AG08395 (cell line): ENCODE measurements at places on chromosomes 7 and 10.

GRCh38 chr7:27704422-27705199 lies 35.4 kb upstream of the TAX1BP1 start:
- DNase-seq, result no peak

GRCh38 chr7:150586785-150587152 lies 19.6 kb downstream of the GIMAP4 start:
- DNase-seq, result no peak

GRCh38 chr7:117803476-117803875 lies 69.8 kb downstream of the CTTNBP2 start:
- DNase-seq, result no peak

DNA sequence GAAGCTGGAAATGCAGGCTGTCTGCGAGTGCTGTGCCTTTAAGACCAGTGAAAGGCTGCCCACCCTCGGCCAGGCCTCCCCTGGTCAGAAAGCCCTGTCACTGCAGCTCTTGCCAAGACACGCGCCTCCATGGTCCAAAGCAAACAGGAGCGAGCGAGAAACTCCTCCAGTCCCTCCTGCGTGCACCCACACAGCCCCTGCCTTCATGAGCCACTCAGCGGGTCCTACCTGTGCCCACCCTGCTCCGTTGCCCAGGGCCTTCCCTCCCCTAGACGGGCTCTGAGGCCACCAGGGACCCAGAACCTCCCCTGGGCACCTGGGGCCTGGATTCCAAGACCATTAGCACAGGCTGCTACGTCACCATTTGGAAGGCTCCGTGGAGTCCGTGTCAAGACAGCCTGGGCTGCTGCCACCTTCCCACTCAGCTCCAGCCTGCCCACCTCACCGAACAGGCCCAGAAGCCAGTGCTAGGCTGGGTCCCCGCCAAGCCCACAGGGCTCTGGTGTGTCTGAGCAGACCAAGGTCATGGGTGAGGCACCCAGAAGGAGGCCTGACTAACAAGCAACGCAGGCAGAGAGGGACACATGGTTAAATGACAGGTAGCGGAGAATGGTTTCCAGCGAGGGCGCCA lies 144.5 kb downstream of the NEURL1 start:
- peak; percentile 83 for DNase-seq

DNA sequence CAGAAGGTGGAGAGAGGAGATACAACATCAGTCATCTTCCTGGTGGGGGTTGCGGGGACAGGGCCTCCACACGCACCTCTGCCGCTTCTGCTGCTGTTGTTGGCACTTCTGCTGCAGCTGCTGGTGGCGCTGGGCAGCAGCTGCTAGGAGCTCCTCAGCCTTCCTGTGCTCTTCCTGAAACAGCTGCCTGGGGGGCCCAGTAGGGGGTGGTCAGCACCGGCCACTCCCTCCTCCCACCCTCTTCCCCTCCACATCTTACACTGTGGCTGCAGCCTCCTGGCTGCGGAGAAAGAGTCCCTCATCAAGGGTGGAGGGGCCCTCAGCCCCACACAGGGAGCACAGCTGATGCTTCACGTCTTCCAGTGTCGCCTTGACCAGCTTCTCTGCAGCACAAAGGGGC lies 9.9 kb downstream of the SYCE1 start:
- no peak for DNase-seq

- no peak for DNase-seq
These were observed 79.9 kb downstream of the HIP1 start for GRCh38 chr7:75658802-75659201.

GRCh38 chr7:128459394-128459878 lies 3.8 kb downstream of the HILPDA start:
- peak; percentile 65 for DNase-seq

GRCh38 chr7:2014391-2015241 lies 218.1 kb downstream of the MAD1L1 start:
- no peak for DNase-seq

DNA sequence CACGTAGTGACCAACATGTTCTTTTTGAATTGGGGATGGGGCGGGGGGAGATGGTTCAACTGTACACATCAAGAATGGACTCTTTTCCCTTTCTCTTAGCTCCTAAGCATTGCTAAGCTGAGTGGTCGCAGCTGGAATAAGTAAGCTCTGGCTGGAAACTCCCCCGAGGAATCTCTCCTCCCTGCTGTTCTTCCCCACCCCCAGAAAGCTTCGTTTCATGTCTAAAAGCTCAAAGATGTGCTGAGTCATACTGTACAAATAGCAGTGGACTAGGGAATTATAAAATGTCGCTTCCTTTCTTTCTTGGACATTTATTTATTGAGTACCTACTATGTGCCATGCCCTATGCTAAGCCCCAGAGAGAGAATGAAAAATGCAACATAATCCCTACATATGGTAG lies 191.1 kb upstream of the ADO start:
- DNase-seq, result no peak

- no peak for DNase-seq
These were observed 564.2 kb downstream of the HTR7 start for GRCh38 chr10:90293616-90294015.

GRCh38 chr10:130740166-130740565 lies 571.4 kb downstream of the TCERG1L start:
- no peak for DNase-seq
